ENCODE measurements at places on chromosomes 12 and 14.

GRCh38 chr14:90755661-90756304 is 60.4 kb downstream of the TTC7B start:
- no peak for DNase-seq

DNA sequence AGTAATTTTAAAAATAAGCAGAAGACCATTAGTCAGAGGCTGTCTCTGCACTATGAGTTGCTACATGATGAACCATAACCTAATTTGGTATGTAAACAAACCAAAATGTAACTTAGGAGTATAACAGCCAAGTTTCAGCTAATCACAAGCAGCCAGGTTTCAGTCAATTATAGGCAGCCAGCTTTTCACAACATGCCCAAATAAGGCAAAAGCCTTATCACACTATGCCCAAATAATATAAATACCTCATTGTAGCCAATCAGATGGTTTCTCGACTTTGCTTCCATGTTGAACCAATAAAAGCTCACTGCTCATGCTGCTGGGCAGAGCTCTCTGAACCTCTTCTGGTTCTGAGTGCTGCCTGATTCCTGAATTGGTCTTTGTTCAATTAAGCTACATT is 38.6 kb downstream of the GARIN6 start:
- DNase-seq = no peak

- no peak for DNase-seq
Observed at GRCh38 chr12:1839956-1840951, 19.9 kb downstream of the LRTM2 start.

GRCh38 chr12:110790301-110790700 is 47.6 kb upstream of the PPP1CC start:
- no peak for DNase-seq

- no peak for DNase-seq
Observed at GRCh38 chr14:30132196-30132595, 204.5 kb upstream of the PRKD1 start.

- no peak for DNase-seq
Observed at GRCh38 chr12:21547437-21547836, 21.3 kb downstream of the SPX start.

- DNase-seq = no peak
Observed at GRCh38 chr12:111757361-111758119, 9.2 kb upstream of the ALDH2 start.

DNA sequence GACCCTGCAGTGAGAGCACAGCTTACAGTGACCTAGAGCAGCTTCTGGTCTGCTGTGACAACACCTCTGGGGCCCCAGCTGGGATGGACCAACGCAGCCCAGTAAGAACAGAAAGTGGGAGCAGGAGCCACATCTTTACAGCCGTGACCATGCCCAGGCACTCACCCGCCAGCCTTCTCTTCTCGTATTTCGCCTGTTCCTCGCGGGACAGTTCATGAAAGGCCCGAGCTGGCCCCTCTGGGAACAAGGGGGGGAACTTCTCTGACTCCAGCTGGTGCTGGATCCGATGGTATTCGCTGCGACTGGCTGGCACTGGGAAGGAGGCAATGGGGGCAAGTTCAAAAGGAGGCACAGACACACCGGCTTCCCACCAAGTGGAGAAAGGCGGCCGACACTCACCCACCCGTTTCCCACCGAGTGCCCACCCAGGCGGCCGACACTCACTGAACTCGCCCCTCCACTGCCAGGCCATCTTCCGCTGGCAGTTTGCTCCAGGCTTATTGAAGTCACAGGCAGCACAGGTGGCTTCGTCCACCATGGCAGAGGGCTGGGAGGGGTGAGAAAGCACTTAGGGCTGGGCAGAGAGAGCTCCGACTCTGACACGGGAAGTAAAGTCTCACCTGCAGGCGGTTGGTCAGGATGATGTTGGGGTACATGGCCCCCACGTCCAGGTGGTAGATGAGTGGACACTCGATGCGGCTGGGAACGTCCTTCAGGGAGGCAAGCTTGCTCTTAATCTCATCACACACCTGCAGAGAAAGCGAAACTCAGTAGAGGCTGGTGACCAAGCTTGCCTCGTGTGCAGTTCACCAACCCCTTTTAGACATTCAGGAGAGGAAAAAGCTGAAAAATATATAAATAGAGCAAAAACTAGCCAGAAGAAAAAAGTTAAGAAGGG is 18.7 kb downstream of the POLE start:
- DNase-seq = no peak

GRCh38 chr12:30953257-30953656 is 26.7 kb downstream of the TSPAN11 start:
- no peak for DNase-seq

GRCh38 chr12:95859947-95860850 is 1.4 kb downstream of the SNRPF start:
- DNase-seq = no peak

DNA sequence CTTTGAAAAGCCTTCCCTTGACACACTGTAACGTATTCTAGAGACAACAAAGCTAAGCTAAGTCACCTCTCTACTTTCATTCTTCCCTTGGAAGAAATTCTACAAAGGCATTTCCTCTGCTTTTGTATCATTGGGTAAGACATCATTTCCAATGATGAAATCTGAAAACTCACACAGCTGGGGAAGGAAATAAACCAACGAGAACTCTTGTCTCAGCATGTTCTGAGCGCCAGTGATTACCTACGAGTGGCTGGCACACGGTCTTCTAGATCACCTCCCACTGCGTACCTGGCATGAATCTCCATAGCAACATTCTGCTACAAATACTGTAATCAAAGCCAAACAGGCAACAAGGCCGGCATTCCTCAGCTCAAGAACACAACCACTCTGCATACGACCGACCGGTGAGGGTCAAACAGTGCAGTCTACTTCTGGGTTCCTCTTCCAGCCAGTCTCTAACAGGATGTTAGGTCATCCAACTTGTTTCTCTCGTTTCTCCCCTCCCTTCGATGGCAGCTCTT is 7.6 kb downstream of the VPS37B start:
- DNase-seq = no peak

DNA sequence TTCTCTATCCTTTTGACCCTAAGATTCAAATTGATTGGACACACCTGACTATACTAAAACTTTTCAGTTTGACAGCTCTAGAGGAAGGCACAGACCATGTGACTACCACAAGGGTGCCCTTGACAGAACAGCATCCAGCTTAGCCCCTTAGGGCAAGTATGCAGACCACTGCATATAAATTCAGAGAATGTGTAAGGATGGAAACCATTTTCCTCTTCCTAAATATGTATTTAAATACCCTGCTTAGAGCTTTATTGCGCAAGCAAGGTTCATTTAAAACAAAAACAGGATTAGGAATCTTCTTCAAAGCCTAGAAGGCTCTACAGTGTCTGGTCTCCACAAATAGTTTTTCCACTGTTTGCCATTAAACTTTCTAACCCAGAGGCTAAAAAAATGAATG is 202.8 kb downstream of the MED13L start:
- no peak for DNase-seq

DNA sequence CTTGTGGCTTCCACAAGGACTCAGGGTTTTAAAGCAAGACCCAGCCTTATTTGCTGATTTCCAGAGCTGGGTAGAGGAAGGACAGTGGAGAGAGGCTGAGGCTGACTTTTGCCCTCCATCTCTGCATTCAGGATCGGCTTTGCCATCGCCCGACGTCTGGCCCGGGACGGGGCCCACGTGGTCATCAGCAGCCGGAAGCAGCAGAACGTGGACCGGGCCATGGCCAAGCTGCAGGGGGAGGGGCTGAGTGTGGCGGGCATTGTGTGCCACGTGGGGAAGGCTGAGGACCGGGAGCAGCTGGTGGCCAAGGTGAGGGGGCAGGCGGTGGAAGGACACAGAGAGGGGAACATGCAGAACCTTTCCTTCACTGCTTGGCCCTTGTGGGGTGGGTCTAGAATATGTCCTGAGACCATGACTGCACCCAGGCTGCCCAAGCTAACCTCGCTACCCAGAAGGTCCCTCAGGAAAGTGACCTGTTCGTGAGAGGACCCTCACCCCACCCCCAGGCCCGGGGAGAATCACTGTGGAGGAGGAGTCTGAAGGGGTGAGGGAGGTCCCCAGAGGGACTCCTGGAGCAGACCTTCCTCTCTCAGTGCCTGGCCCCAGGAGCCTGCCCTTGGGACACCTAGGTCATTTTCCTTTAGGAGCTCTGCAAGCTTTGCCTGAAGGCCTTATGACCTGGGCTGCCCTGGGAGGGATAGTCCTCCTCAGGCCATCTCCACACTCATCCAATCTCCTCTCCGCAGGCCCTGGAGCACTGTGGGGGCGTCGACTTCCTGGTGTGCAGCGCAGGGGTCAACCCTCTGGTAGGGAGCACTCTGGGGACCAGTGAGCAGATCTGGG is 3.1 kb downstream of the DHRS2 start:
- DNase-seq = no peak

GRCh38 chr12:27163048-27163715 is 80.8 kb upstream of the C12orf71 start:
- no peak for DNase-seq

DNA sequence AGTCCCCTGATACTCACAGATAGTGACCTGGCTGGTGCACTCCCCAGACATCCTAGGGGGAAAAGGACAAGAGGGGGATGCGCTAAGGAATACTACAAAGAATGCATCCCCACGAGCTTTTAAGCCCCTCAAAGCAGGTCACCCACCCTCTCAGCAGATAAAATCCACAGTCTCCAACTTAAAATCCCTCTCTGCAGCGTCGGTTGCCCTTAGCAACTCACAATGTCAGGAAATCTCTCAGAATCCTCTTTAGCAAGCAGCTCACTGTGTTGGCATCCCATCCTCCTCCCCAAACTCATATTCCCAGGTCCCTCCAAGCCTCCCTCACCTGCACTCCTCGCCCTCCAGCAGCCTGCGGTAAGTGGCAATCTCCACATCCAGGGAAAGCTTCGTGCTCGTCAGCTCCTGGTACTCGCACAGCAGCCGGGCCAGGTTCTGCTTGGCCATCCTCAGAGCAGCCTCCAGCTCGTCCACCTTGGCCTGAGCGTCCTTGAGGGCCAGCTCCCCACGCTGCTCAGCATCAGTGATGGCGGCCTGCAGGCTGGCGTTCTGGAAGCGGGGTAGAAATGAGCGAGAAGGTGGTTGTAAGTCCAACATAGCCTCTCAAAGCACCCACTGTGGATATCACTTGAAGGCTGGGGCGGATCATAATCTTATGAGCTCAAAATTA is 5.5 kb upstream of the KRT79 start:
- no peak for DNase-seq

DNA sequence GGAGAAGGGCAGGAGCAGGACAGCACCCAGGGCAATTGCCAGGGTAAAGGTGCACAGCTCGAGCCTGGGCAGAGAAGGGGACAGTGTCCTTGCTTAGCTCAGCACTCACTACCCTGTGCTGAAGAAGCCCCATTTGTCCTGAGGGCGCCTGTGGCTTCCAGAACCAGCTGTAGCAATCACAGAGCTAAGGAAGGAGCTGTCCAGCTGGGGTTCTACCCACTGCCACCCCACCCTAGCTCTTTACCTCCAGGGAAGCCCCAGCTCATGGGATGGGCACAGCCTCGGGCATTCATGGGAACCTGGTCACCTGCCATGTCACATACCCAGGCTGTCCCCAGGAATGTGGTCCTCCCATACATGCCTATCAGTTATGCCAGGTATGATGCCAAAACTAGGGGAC is 5.8 kb downstream of the LMBR1L start:
- no peak for DNase-seq

DNA sequence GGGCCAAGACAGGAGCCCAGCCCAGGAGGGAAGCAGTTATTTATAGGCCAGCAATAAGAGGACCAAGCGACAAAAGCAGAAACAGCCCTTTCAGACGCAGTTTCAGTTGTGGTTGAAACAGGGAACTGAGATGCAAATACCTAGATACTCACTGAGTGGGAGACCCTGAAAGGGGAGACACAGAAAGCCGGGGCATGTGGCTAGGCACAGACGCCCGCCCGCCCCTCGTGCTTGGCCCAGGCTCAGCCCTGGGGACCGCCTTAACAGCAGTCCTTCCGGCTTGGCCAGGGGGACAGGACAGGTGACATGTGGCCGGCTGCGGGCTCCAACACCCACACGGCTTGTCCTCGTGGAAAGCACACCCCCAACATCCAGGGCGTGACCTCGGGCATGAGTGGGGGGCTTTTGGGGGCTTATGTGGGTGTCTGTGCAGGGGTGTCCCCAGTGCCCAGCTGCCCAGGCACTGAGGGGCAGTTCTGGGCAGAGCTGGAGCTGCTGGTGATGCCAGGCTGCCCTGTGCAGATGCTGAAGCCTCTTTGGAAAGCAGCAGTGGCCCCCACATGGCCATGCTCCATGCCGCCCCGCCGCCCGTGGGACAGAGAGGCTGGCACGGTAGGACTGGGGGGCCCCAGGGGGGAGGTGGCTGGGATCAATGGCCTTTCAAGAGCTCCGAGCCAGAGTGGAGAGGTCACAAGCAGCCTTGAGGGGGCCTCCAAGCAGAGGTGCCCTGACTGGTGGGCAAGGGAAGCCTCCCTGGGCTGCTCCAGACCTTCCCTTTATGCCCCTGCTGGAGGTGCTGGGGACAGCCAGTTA is 2.1 kb downstream of the PLD4 start:
- no peak for DNase-seq

- no peak for DNase-seq
Observed at GRCh38 chr12:115443351-115443938, 759.5 kb upstream of the TBX3 start.

- DNase-seq = no peak
Observed at GRCh38 chr12:41418586-41418985, 230.5 kb downstream of the PDZRN4 start.

DNA sequence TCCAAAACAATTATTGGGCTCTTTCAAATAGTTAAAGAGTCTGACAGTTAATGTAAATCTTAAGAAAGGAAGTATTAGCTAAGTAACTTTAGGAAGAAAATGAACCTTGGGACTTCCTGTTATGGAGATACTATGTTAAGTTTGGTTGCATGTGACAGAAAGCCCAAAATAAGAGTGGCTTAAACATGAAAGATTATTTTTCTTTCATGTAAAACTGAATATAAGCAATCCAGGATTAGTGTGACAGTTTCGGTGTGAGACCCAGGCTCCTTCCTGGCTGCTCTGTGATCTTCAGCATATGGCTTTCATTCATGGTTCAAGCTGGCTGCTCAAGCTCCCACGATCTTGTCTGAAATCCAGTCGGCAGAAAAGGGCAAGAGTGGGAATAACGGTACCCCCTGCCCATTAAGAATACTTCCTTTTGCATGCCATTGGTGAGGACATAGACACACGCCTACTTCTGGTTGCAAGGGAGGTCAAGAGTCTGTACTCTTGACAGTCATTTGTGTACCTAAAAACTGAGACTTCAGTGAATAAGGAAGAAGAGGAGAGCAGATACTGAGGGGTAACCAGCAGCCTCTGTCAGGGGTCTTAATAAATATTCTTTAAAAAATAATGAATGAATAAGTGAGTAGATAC is 2.2 kb upstream of the RPAP3 start:
- DNase-seq = no peak

GRCh38 chr12:75457191-75457590 is 23.4 kb upstream of the GLIPR1 start:
- no peak for DNase-seq

GRCh38 chr12:30942486-30942885 is 15.9 kb downstream of the TSPAN11 start:
- no peak for DNase-seq

- no peak for DNase-seq
Observed at GRCh38 chr14:105838591-105839424, 312.4 kb downstream of the TMEM121 start.

GRCh38 chr14:50383618-50384225 is 13.0 kb downstream of the CDKL1 start:
- DNase-seq = no peak
